ENCODE measurements at places on chromosomes 1 and 21.
A peak's percentile ranks its signal among the peaks of the same experiment; 100 is the strongest.

- no peak for DNase-seq
These were observed 181.8 kb upstream of the FMN2 start for GRCh38 chr1:239909898-239910297.

- DNase-seq: no peak
These were observed 23.0 kb upstream of the LRRC8C start for GRCh38 chr1:89609781-89610456.

DNA sequence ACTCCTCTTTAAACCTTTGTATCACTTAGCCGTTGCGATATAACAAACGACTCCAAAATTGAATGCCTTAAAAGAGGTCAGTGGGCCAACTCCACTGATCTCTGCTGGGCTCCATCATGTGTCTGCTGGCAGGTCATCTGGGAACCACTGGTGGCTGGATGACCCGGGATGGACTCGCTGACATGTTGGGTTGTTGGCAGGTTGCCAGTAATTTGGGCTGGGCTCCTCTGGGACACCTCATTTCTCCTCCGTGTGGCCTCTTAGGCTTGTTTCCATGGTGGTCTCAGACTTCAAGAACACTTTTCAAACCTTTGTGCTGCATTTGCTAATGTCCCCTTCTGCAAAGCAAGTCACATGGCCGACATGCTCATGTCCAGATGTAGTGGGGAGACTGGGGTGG lies 139.3 kb upstream of the POU3F1 start:
- no peak for DNase-seq

- no peak for DNase-seq
These were observed 107.1 kb downstream of the NIBAN1 start for GRCh38 chr1:184866991-184867788.

GRCh38 chr1:173603056-173603591 lies at the start of gene SLC9C2:
SLC9C2 (minus strand) TSS chr1:173603072; CDS start chr1:173601776, 1,296 bp downstream.
- DNase-seq: no peak

GRCh38 chr1:101706366-101706765 lies 290.4 kb downstream of the OLFM3 start:
- no peak for DNase-seq

- no peak for DNase-seq
These were observed 114.6 kb upstream of the ATP1B1 start for GRCh38 chr1:168991667-168992475.

GRCh38 chr1:113057006-113057405 lies 16.0 kb upstream of the LRIG2 start:
- DNase-seq: no peak

GRCh38 chr1:90574692-90575370 lies 142.3 kb downstream of the BARHL2 start:
- no peak for DNase-seq

GRCh38 chr1:55822891-55823290 lies 607.7 kb upstream of the USP24 start:
- DNase-seq: no peak

- DNase-seq: no peak
These were observed 30.0 kb upstream of the TENT5B start for GRCh38 chr1:27042670-27043069.

- DNase-seq: no peak
These were observed 6.1 kb upstream of the MASP2 start for GRCh38 chr1:11052839-11053757.

- DNase-seq: no peak
These were observed 726 bp downstream of the TMEM54 start for GRCh38 chr1:32900371-32900955.

GRCh38 chr21:38888991-38889561 lies 83.3 kb downstream of the ETS2 start:
- no peak for DNase-seq

- no peak for DNase-seq
These were observed 102.3 kb upstream of the TIAM1 start for GRCh38 chr21:31446226-31446855.

- DNase-seq: peak; percentile 100
These were observed 101.2 kb downstream of the AKT3 start for GRCh38 chr1:243748706-243749283.

DNA sequence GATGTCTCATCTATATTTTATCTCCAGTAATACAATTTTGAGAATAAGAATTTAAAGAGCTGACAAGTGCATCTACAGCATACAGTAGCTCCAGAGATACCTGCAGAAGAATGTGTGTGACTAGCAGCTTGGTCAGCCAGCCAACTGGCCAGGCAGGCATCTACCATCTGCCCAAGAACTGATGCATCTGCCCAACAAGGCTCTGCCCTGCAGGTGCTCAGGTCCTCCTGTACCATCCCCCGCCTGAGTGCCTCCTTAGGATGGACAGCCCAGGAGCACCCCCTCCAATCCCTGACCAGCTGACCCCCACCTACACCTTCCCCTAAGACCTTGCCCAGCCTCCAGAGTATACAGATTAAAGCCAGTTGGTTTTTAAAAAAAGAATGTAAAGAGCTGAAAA lies 30.3 kb downstream of the TMEM69 start:
- no peak for DNase-seq

DNA sequence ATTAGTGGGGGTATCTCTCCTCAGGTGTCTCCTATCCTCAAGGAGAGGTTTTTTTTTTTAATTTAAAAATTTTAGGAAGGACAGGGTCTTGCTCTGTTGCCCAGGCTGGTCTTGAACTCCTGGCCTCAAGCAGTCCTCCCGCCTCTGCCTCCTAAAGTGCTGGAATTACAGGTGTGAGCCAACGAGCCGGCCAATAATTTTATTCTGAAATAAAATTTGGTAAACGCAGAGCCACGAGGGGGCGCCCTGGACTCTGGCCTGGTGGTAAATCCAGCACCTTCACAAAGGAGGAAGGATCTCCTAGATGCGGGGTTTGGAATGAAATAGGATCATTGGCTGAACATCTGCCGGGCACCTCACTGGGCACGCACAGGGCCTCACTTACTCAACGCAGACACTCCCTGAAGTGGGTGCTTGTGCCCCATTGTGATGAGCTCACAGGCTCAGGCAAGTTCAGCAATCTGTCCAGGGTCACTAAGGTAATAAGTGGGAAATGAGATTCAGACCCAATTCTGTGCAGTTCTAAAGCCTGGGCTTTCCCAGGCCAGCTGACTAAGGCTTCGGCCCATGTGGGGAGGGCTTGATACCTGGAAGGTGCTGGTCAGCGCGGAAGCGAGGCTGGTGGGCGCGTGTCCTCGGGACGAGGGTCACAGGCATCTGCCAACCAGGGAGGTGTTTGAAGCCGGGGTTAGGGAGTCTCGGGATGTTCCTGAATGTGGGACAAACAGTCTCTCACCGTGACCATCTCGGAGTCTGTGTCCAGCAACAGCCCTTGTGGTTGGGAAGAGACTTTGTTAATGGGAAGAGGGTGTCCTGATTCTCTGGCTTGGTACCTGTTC lies 32.7 kb upstream of the ETV3 start:
- peak; percentile 62 for DNase-seq

GRCh38 chr1:208213786-208214185 lies 30.4 kb downstream of the PLXNA2 start:
- no peak for DNase-seq

DNA sequence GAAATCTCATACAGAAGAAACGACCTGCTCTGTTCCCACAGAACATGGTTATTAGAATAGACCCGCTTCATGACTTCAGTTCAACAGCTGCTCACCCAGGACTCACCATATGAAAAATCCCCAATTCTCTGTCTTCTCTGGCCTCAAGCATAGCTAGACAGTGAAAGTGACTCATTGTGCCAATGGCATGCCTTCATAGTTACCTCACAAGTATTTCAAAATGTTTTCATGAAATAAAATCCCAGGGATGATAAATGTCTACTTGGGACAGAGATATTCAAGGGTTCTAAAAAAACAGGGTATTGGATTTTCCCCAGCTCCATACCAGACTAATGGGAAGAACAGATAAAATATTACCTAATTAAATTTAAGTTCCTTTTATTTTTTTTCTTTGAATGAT lies 82.3 kb downstream of the NOTCH2 start:
- no peak for DNase-seq

- no peak for DNase-seq
These were observed 15.5 kb downstream of the ETS2 start for GRCh38 chr21:38821248-38821647.

- peak; percentile 67 for DNase-seq
These were observed 2.2 kb downstream of the ACAP3 start for GRCh38 chr1:1305300-1306069.

DNA sequence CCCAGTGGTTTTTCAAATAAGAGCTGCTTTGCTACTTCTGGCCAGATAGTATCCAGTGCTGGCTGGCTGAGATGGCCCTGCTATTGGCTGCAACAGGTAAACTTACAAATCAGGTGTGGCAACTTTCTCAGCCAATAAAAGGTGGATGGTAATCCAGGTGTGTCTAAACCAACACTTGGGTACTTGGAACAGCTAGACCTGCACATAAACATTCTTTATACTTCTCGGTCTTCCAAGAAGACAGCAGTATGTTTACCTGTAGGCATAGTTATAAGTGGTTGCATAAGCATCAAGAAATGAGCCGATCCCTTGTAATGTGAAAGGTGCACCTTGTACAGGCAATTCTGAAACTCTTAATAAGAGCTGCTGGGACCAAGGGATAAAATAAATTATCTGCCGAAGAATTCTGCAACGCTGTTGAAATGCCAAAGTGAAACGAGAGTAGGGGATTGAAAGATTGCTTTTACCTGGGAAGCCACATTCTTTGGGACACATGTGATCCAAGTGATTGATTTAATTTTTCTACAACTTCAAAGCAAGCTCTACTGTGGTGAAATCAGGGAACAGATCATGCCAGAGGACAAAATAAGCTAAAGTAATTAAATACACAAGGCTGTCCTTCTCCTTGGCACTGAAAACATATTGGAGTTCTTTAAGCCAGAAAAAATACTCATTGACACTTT lies at the start of gene CLDN8:
CLDN8 (minus strand) TSS at position 57 of the 683 bp plus-strand sequence. CDS start 172 bp downstream, outside the sequence.
- no peak for DNase-seq

DNA sequence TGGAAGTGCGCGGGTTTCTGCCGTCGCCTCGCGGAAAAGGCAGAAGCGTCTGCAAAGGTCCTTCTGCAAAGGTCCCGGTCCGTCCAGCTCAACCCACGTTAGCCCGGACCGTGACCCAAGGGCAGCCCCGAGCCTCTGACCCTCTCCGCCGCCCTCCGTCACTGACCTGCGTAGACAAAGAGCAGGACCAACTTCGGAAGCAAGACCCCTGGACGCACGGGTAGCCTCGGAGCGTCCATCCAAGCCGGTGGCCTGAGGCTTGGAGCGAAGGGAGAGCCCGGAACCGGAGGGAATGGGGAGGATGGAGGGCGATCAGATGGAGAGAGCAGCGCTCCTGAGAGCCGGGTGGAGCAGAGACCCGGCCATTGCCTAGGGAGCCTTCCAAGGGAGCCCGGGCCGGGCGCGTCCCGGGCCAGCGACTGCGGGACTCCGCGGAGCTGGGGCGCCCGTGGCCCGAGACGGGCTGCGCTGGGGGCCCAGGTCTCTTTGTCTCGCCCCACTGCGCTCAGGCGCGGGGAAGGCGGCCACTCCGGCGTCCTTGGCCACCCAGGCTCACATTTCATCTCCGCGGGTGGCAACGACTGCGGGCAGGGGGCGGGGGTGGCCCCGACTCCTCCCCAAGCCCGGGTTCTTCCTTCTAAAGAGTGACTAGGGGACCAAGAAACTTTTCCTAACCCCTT lies at the start of gene CYYR1:
CYYR1 (minus strand) TSS at position 585 of the 680 bp plus-strand sequence; CDS start at position 239, 346 bp downstream.
- no peak for DNase-seq

- DNase-seq: no peak
These were observed 921 bp downstream of the SMPDL3B start for GRCh38 chr1:27935721-27936120.

- no peak for DNase-seq
These were observed 1.3 kb downstream of the CRTC2 start for GRCh38 chr1:153956997-153957715.

DNA sequence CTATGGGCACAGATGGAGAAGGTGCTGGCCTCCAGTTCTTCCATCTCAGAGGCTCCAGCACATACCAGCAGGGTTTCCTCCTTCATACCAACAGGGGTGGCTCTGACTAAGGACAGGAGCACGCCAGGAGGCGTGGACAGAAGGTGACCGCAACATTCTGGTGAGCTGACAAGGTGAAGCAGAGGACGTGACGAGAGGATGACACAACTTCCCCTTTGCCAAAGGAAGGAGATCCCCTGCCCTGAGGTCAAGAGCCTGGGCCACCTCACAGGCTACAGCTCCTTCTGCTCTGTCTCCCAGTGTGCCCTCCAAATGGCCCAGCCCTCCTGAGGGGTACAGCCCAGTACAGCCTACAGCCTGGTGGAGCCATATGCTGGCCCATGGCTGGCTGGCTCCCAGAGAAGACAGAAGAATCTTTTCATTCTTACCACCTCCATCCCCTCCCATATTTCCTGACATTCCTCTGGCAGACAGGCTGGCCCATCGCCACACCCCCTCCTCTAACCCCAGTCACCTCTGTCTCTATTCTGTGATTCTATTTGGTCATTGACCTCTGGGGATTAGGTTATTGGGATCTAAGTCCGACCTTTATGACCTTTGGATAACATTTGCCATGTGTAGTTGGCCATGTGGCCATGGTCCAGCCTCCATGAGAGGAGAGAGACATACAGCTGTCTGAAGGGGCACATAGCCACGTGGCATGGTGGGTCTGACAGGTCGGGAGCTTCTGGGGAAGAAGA lies 5.1 kb upstream of the LAMB3 start:
- DNase-seq: no peak

DNA sequence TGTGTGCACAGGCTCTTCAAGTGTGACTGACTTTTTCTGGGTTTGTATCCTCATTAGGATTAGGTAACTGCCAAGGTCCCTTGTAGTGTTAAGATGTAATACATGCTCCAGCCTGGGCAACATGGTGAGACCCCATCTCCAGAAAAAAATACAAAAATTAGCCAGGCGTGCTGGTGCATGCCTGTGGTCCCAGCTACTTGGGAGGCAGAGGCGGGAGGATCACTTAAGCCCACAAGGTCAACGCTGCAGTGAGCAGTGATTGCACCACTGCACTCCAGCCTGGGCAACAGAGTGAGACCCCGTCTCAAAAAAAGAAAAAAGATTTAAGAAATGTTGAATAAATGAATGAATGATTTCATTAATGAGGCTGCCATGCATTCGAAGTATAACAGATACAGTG lies 15.1 kb downstream of the ZBTB17 start:
- DNase-seq: no peak

DNA sequence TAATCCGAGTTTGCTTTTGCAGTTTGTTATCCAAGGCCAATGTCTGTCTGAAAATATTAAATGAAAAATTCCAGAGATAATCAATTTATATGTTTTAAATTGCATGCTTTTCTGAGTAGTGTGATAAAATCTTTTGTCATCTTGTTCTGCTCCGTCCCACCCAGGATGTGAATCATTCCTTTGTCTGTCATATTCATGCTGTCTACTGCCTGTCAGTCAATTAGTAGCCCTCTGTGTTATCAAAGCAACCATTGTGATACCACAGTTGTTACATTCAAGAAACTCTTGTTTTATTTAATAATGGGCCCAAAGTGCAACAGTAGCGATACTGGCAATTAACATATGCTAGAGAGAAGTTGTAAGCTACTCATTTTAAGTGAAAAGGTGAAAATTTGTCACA lies 819.3 kb downstream of the BRINP3 start:
- DNase-seq: no peak

Measured in NCI-H1694 (cell line).